ENCODE measurements at places on chromosomes 7 and 10. TPM values are rescaled to one million over a fixed set of nuclear protein-coding genes. Genes with fewer than 3 reads are reported as not detected.

DNA sequence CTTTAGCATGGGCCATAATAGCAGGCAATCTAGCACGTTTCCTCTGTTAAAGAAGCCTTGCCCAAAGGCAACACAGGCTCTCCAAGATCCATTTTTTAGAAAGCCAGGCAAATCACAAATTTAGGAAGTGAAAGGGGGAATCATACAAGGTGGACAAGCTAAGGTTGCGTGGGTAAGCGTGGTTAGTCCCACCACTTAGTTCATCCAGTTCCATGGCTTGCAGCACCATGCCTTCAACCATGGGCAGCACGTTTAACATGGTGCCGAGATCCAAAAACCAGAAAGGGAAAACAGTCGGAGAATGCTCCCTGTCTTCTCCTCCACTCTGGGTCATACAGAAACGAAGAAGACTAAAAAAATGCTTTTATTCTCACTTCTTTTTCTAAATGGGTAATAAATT, 234.4 kb upstream of the IMMP2L start:
- DNase-seq = no peak

GRCh38 chr7:151060416-151061212, 1.2 kb downstream of the SLC4A2 start:
- DNase-seq = peak; percentile 85

DNA sequence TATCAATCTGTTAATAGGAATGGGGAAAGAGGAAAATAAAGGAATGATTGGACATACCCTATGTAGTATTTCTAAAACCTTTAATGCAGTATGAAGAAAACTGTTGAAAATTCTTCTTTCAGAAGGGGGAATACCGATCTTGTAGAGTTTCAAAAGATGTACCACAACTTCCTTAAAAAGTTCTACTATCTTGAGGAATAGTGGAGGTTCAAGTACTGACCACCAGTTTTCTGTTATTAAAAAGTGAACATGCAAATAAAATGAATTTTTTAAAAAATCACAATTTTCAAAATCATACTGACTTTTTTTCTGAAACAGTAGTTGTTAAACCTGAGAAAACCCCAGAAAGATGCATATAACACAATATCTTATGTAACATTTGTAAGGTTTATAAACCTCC, 86.5 kb downstream of the HERC4 start:
- DNase-seq = no peak

DNA sequence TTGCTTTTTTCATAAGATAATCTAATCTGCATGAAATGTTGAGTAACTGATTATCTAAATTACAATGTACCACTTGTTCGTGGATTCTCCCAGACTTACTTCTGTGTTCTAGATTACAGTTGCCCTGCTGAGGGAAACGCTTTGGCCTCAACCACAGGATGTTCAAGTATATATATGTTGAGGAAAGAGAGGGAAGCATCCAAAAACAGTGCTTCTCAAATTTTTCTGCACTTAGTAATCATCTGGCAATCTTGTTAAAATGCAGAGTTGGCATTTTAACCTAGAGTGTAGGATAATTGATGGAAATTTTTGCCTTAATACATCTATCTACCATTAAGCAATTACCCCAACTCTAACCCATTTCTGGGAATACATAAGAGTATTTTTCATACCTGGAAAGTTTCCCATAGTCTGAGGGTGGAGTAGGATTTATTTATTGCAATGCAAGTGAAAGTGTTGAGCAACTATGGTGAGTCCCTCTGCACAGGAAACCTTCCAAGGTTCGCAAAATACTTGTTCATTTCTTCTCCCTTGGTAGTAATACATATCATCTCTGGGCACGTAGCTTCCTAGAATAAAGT, 59.6 kb upstream of the C1GALT1 start:
- DNase-seq = no peak

DNA sequence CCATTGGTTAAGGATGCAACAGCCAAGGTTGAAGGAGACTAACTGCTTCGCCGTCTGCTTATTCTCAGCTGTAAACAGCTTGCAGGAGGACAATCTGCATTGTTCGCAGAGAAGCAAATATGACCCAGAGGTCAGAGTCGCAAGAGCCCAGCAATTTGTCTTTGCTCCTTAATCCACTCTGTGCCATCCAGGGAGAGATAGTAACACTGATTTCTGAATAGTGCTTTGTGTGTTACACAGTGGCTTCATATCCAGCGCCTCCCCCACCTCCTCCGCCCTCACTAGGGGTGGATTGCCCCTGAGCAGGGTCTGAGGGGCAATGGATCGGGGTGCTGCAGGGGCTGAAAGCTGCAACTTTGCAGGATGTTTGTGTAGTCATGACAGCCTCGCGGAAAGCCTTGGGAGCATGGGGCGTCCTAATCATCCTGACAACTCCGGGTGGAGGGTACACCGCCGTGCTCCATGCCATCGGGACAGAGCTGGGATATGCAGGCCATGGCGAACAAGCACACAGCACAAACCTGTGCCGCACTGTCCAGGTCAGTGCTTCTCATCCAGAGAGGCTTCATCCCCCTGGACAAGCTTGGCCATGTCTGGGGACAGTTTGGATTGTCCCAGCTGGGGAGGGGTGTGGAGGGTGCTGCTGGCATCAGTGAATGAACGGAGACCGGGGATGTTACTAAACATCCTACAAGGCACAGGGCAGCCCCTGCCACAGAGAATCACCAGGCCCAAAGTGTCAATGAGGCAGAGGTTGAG, 103.1 kb upstream of the INSIG1 start:
- DNase-seq = no peak

DNA sequence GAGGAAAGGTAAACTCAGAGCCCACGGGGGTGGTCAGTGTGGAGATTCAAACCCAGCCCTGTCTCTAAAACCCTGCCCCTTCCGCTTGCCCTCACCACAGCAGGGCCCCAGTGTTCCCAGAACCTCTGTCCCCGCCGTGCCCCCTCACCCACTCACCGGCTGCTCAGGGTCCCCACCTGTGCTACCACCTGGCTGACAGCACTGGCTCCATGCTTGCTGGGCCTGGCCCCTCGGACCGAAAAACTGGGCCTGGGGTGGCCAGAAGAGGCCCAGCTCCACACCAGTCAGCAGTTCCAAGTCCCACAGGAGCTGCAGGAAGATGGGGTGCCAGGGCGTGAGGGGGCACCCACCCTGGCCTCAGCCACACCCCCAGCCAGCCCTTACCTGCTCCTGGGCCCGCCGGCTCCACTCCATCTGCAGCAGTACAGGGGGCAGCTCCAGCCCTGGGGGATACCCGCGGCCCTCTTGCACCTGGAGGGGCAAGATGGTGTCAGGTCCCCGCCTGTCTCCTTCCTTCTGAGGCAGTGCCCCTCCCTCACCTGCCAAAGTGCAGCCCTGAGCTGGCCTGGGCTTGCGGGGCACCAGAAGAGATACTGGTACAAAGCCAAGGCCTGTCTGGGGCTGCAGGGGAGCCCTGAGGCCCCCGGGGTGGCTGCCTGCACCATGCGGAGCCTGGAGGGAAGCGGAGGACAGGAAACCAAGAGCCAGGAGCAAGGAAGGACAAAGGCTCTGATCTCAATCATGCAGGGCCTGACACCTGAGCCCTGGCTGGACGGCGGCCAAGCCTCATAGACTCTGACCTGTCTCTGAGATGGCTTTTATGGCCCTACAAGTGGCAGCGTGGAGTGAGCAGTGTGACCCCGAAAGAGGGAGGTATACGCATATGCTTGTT, 11.7 kb downstream of the ATP6V1F start:
- peak; percentile 68 for DNase-seq

GRCh38 chr7:137935884-137936508, 65.9 kb downstream of the CREB3L2 start:
- DNase-seq = no peak

DNA sequence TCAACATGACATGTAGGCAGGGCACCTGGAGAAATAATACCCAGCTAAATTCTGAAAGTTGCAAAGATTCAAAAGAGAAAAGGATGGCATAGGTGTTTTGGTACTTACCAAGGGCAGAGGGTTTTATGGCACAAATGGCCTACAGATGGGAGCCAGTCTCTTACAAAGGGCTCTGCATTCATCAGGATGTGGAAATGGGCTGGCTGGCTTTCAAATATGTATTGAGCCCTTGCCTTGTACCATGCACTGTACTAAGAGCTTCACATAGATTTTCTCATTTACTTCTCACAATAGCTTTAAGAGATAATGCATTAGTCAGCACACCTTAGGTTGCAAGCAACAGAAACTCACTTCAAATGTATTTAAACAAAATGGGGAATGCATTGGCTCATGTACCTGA, 327.1 kb downstream of the BICC1 start:
- DNase-seq = no peak

- DNase-seq = peak; percentile 64
Measured at GRCh38 chr7:44143646-44144250, 2.6 kb upstream of the MYL7 start.

Gene PTER
- 11.6 TPM for total RNA-seq

Gene FGL2
- 246 TPM for total RNA-seq

Gene SKIDA1
- 1.4 TPM for total RNA-seq

Gene ANKRD22
- total RNA-seq = 0.26 TPM
